Upper lobe of right lung (tissue), 1 donor: ENCODE measurements at places on chromosomes 7 and 10.

GRCh38 chr10:19570991-19571390 is 245.2 kb upstream of the PLXDC2 start:
- no peak for DNase-seq

- DNase-seq, result no peak
Observed at GRCh38 chr7:155416646-155417380, 41.1 kb upstream of the EN2 start.

DNA sequence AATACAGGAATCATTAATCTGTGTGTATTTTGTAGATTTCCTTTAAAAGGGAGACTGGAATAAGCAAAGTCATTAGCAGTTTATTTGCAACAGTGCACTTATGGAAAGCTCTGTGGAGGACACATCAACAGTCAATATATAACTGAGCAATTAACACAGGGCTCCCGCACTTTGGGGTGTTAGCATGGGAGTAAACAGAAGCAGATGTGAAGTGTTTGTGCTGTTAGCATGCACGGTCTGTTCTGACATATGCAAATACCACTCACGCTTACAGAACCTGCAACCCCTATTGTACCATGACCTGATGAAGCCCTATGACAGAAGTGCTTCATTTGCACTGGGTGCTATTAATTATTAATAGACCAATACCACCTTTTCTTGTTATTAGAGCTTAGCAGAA is 118.9 kb downstream of the PPP1R3A start:
- no peak for DNase-seq

DNA sequence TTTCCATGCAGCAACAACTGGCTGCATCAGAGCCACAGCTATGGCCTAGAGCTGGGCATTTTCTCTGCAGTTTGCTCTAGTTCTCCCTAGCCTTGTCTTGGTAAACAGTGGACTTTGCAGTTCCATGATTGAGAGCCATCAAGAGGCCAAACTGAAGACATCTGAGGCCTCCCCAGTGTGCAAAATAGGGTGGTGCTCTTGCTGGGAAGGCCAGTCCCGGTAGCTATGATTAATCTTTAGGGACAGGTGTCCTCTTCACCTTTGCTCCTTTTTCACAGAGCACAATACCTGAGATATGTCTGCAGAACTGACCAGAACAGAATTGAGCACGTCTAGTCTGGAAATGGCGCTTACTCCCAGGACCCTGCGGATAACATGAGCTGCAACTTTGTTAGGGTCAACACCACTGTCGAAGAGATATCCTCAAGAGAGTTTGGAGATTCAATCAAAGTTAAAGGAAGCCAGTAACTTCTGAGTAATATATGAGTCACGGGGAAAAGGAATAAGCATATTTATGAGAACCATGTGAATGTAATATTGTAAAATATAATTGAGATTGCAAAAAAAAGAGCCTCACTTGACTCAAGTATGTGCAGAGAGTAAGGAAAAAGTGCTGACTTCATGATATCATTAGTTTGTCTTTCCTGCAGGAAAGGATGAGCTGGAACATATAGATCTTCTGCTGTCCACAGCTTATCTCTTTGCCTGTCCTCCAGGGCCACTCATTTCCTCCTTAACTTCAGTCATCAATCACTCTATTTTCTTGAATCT is 76.7 kb downstream of the ANK3 start:
- no peak for DNase-seq

GRCh38 chr7:22219739-22220493 is 137.0 kb downstream of the RAPGEF5 start:
- DNase-seq, result no peak

DNA sequence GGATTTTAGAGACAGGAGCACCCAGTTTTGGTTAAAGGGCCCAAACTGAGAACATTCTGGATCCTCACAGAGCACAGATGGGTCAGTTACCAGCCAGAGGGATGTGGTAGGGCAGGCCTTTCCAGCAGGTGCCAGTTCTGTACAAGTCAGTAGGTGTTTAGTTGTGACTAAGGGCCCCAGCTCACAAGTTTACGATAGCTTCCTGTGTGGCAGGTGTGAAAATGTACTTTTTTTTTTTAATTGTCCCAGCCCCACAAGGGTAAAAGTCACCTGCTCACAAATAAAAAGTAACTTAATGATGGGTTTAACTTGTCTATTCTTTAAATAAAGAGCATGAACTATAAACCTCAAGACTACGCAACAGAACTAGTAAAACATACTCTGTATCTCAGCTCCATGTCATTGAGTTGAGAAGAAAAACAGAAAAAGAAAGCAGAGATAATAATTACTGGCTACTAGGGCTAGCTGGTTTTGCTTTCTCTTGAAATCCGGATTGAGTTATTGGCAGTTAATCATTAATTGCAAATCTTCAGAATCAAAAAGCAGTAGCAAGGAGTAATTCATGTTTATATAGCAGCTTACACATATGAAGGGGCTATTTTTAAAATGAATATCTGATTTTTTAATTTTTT is 15.4 kb downstream of the NFE2L3 start:
- DNase-seq, result no peak

DNA sequence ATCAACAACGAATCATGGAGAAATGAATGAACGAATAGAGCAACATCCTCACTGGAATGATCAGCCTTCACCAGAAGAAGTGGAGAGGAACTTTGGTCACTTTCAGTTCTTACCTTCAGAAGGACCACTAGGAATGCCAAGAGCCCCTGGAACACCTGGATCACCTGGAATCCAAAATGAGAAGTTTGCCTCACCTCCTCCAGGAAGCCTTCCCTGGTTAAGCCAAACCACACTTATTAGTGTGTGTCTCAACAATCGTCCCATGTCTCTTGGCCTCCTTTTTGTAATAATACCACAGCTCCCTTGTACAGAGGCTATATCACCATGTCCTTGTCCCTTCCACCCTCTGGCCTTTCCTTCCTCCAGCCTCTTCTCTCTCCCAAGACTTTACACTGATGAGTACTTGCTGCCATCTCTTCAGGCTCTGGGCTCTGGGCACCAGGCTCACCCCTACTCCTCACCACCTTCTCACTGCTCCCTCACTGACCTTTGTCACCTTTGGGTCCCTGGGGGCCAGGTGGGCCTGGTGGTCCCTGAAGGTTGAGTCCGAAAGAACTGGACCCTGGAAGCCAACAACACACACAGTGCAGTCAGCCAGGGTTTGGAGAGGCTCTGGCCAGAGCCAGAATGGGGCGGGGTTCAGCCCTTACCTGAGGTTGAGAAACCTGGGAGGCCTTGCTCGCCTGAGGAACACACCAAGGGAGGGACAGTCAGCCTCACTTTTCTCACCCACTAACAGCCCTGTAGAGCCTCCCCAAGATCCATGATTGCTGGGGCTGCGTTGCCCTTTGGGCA is 46.5 kb downstream of the COL17A1 start:
- DNase-seq, result peak; percentile 66

GRCh38 chr7:106485031-106485551 is 175.9 kb downstream of the CCDC71L start:
- no peak for DNase-seq

GRCh38 chr7:93935102-93935501 is 13.6 kb downstream of the GNG11 start:
- DNase-seq, result no peak

DNA sequence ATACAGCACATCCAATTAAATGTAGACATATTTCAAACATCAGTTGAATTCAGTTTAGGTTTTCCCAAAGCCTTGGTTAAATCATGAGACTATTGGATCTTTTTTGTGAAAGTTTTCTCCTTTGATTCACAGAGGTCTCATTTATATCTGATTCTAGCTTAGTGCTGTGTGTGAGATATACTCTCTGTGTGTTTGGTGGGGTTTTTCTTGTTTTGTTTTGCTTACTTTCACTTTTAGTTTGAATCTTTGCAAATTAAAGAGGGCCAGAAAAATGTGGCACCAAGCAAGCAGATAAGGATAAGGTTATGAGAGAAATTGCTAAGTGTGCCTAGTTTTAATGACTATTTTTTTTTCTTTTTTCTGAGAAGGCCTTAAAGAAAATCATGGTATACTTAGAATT is 12.6 kb upstream of the OR6B1 start:
- no peak for DNase-seq

DNA sequence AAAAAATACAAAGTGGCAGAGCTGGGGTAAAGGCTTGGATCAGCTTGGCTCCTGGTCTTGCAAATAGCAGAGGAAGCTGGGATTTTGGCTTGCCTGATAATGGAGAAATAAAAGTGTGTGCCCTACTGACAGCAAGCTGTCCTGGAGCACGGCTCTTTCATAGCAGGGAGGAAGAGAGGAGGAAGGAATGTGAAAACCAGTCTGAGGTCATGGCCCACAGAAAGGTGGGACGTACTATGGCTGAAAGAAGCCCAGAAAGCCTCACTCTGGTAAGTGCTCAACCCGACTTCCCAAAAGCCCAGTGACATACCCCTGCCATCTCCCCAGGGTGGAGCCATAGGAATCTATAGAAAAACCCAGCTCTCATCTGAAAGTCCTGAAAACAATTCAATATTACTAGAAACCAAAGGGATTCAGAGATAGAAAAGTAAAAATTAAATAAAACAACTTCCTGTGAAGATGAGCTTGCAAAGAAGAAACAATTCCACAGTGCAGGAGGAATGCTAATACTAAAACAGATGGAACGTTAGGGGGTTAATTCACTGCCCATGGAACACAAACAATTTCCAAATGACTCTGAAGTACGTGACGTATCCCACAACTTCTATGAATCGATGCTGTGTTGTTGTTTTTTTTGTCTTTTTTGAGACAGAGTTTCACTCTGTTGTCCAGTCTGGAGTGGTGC is 246.7 kb upstream of the PTN start:
- no peak for DNase-seq

GRCh38 chr7:116570306-116570705 is 45.5 kb downstream of the CAV1 start:
- DNase-seq, result no peak

- DNase-seq, result no peak
Observed at GRCh38 chr7:14851610-14852009, 50.9 kb downstream of the DGKB start.

- DNase-seq, result no peak
Observed at GRCh38 chr7:143480501-143480900, 2.8 kb downstream of the TAS2R41 start.

- no peak for DNase-seq
Observed at GRCh38 chr7:94748376-94748775, 92.4 kb upstream of the SGCE start.

GRCh38 chr10:59888781-59889435 is 17.4 kb downstream of the CCDC6 start:
- DNase-seq, result no peak
